Testis (tissue), 5 donors: ENCODE measurements at places on chromosomes 7 and 10.

DNA sequence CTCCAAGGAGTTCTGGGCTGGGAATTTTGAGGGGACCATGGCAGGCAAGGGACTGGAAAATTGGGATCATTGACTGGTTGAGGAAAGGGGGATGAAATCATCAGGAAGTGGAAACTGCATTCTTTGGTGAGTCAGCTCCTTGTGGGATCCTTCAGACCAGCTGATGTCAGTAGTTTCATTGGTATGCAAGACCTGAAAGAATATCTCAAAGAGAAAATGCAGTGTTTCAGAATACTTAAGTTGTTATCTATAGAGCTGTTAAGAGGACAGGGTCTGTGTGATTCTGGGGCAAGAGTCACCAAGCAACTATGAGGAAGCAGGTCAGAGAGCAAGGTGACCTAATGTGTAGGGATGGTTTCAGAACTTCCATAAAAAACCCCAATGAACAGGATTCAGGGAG, 595.9 kb upstream of the AUTS2 start:
- no peak for DNase-seq

- no peak for DNase-seq
Observed at GRCh38 chr10:49609283-49610113, 612 bp upstream of the SLC18A3 start.

- DNase-seq, result no peak
Observed at GRCh38 chr10:71266918-71267442, 52.1 kb upstream of the SLC29A3 start.

- DNase-seq, result no peak
Observed at GRCh38 chr10:35511647-35512046, 93.5 kb upstream of the GJD4 start.

- no peak for DNase-seq
Observed at GRCh38 chr10:45438466-45439090, 64.6 kb downstream of the ALOX5 start.

DNA sequence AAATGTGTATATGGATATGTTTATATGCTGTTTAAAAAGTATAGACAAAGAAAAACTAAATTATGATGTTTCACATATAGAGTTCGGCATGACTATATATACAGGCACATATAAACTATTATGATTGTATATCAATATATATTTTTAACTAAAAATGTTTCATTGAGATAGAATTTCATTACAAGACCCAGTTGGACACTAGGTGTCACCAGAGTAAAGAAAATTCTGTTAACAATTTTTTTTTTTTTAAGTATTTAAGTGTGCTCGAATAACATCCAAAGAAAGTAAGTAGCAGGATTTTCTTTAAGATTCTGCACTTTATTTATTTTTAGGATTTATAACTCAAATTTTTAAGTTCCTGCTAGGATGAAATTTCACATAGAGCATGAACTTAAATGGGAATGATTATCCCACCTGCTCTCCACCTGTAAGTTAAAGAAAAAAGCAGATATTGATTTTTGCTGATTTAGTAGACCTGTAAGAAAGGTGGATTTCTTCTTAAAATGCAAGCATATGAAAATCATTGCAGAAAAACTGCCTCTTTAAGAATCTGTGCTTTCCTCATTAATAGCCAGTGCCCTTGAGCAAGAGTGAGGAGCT, 961.5 kb downstream of the PCDH15 start:
- no peak for DNase-seq

- peak; percentile 40 for DNase-seq
Observed at GRCh38 chr10:75097666-75098285, 13.7 kb upstream of the SAMD8 start.

GRCh38 chr7:65804887-65805286, 68.0 kb upstream of the VKORC1L1 start:
- no peak for DNase-seq

GRCh38 chr10:103416436-103417147, 20.2 kb downstream of the PDCD11 start:
- DNase-seq, result peak; percentile 90

DNA sequence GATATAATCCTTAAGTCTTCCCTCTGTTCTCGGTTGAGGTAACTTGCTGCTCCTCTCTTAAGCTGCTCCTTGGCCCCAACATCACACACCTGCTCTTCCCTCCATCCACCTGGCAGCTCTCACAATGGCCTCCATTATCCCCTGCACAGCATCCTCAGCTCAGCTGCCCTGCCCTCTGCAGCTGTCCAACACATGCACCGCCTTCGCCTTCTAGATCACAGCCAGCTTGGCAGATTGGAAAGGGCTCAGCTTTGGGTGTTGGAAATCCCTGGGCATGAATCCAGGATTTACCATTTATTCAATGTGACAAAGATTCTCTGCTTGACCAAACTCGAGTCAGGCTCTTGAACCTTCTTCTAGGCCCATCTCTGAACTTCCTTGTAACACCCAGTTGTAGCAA, 20.6 kb downstream of the RGR start:
- no peak for DNase-seq

GRCh38 chr10:74921744-74922143, 95.3 kb downstream of the KAT6B start:
- DNase-seq, result peak; percentile 81

DNA sequence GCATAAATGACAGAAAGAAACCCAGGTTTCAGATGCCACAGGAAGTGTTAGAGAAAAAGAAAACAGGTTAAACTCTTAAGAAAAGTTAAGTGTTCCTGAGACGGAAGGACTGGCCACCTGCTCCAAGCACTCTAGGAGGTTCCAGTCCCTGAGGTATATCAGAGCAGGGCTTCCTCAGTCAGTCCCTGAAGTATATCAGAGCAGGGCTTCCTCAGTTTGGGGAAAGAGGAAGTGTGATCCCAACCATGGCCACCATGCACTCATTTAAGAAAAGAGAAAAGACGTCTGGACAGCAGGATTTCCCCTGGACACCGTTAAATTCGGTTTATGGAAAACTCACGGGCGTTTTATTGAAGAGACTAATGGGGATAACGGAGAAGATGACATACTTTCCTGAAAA, 133.4 kb upstream of the PFKP start:
- no peak for DNase-seq

DNA sequence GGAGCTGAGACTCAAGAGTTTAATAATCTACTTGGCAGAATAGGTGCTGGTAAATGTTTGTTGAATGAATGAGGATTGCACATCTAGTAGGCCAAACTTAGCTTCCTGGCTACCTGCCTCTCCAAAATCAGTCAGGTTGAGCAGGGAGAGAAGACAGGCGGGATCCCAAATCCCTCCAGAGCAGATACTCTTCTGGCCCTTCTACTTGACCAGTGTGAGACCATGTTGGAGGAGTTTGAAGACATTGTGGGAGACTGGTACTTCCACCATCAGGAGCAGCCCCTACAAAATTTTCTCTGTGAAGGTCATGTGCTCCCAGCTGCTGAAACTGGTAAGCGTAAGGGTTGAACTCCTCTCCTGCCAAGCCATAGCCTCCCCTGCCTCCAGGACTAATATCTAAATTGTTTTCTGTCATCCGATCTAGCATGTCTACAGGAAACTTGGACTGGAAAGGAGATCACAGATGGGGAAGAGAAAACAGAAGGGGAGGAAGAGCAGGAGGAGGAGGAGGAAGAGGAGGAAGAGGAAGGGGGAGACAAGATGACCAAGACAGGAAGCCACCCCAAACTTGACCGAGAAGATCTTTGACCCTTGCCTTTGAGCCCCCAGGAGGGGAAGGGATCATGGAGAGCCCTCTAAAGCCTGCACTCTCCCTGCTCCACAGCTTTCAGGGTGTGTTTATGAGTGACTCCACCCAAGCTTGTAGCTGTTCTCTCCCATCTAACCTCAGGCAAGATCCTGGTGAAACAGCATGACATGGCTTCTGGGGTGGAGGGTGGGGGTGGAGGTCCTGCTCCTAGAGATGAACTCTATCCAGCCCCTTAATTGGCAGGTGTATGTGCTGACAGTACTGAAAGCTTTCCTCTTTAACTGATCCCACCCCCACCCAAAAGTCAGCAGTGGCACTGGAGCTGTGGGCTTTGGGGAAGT, 2.2 kb upstream of the MBLAC1 start:
- no peak for DNase-seq

GRCh38 chr10:118246332-118247295, 95.5 kb downstream of the FAM204A start:
- no peak for DNase-seq

GRCh38 chr10:132690401-132690800, 95.5 kb downstream of the NKX6-2 start:
- DNase-seq, result no peak

DNA sequence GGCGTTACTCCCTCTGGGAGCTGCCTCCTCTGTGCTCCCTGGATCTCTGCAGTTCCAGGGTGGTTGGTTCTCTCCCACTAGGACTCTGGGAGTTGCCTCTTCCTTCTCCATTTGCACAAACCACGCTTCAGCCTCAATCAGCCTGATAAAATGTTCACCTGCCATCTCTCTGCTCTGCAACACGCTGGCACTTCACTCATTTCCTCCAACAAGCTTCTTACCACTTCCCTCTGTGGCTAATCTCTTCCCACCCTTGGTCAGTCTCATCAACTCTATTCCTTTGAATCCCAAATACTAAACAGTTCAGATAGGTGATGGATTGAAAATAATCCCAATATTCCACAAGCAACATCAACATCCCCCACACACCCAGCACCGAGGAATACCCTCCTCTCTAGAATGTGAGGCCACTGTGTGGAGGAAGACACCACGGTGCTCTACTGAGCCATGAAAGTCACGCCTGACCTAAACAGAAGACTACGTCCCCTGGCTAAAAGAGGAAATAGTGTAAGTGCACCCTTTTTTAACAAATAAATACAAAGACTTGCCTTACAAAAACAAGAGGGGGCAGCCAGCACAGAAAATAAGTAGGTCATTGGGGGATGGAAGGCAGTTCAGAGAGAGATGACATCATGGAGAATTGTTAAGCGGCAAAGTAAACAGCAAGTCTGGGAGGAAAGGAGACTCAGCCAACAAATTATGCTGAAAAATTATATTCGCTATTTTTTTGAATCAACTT, 1.9 kb upstream of the FAM170B start:
- no peak for DNase-seq

- DNase-seq, result no peak
Observed at GRCh38 chr10:50807851-50808776, 68.4 kb downstream of the ASAH2B start.

GRCh38 chr7:40175725-40176510, 41.1 kb downstream of the SUGCT start:
- no peak for DNase-seq

DNA sequence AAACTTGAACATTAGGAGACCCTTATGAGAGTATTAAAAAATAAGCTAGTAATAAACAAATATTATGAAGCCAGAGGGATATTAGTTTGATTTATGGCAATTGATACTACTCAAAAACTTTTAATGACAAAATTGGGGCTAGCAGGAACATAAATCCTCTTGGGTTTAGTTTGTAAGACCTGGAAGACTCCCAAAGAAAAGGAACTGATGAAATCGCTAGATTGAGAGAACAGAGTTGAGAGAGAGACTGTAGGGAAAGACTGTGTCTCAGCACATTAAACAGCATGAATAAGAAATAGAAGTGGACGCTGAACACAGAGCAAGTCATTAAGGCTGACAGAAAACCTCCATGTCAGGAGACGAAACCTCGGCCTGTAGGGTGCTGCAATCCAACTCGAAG, 56.4 kb downstream of the ICA1 start:
- no peak for DNase-seq

DNA sequence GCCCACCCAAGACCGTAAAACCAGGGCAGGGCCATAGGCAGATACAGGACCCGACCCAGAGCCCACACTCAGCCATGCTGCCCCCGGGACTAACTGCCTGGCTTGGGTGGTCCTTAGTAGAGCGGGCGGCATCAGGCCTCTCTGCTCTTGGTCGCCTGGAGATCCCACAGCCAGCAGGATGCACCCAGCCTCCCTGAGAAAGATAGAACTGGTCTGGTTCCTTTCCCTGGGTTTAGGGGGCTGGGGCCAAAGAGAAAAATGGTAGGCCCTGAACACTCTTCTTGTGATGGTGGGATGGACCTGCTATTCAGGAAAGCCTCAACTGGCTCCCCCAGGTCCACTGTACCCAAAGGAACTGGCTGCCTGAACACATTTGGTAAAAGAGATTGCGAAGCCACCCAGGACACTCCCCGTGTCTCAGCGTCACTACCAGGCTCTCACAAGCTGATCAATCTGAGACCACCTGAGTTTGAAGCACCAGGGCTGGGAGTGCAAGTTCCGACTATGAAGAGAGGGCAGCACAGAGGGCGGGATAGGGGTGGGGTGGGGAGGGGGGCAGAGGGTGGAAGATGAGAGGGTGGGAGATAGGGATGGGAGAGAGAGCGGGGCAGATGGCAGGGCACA, 591.5 kb downstream of the DNAJB6 start:
- DNase-seq, result no peak

- no peak for DNase-seq
Observed at GRCh38 chr10:21531164-21531563, 2.9 kb upstream of the MLLT10 start.

- peak; percentile 91 for DNase-seq
Observed at GRCh38 chr7:100575206-100575631, 1.5 kb upstream of the SAP25 start.

DNA sequence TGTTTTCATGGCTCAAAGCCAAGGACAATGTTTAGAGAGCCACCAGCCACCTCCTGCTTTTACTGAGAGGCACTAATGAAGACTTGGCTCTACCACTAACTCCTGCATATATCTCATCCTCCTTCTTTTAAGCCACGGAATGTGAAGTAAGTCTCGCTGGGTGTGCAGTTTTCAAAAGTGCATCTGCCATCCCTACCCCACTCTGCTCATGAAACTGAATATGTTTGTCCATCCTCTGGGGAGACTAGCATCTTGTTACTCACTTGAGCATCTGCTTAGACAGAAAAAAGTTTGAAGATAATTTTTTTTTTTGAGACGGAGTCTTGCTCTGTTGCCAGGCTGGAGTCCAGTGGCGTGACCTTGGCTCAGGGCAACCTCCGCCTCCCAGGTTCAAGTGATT, 40.8 kb downstream of the EPDR1 start:
- DNase-seq, result no peak

DNA sequence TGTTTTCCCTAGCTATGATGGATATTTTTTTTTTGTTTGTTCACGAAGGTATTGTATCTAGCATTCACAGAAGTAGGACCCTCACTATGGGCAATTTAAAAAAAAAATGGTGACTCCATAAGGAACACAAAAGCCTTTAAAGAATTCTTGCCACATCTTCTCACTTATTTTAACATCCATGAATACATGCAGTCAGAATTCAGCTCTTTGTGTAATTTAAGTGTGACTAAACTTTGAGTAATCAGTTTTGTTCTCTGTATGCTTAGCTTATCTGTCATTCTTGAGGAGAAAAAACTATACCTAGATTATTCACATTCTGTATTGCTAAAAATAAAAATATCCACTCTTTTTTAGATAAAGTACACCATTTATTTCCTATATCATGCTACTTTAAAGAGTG, 313.2 kb upstream of the KCND2 start:
- no peak for DNase-seq
